ENCODE measurements at places on chromosomes 3 and 15.
A peak's percentile ranks its signal among the peaks of the same experiment; 100 is the strongest.

DNA sequence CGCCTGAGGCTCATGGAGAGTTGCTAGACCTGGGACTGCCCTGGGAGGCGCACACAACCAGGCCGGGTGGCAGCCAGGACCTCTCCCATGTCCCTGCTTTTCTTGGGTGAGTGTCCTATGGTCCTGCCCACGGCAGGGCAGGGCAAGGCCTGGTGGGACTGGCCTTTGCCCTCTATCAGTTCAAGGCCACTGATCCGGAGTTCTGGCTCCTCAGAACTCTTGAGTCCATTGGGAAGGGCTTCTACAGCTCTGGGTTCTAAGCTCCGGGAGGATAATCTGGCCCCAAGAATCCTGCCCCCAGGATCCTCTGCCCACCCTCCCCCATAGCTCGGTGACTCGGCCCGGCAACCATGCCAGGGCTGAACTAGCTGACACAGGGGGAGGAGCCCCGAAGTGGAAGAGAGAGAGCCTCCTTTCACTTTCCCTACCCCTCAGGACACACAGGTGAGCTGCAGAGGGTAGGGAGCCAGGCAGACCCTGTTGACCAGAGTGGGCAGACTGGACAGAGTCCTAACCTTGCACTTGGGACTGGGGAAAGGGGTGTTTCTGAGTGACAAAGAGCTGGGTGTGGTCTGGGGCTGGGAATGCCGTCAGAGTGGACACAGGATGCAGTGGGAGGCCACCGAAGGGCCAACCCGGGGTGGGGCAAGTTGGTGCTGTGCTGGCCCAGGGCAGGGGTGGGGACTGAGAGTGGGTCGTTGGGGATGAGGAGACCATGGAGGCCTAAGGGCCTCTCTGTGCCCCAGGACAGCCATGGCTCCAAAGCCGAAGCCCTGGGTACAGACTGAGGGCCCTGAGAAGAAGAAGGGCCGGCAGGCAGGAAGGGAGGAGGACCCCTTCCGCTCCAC is 664 bp downstream of the PARP3 start:
- peak; percentile 63 for DNase-seq

DNA sequence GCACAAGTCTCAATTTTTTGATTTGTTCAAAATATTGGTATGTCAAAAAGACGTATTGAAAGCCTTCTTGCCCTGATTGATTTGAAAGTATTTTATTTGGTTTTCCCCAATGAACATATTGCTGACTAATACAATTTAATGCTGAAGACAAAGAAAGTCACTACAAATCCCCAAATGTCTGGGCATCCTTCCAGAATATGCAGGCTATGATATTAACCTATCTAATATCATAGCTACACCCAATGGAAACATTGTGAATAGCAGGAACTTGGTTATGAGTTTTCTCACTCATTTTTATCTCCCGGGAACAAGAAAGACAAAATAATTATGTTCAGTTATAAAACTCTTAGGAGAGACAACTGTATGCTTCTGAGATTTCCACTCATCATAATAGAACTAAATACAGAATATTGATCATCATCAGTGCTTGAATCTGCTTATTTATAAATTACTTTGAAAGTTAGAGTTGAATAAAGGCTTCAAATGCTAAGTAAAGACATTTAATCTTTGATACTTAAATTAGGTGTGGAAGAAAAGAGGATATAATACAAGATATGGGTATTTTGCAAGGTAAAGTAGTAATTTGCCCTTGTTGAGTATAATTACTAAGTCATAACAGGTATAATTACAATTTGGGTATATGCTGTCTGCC is 483.9 kb downstream of the RBMS3 start:
- no peak for DNase-seq

DNA sequence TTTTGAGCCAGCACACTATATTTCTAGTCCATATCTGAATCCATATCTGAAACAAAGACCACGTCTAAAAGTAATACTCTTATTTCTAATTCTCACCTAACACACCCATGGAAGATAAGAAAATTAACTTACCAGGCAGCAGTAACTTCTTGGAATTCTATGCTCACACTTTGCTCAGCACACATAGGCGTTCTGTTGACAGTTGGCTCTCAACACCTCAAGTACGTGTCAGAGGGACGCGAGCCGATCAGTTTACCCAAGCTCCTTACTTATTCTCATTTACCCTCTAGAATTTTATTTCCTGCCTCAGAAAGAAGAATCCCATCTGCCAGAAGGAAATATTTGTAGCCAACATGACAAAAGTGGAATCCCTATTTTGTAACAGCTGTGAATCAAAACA is 911.9 kb downstream of the FHIT start:
- no peak for DNase-seq

DNA sequence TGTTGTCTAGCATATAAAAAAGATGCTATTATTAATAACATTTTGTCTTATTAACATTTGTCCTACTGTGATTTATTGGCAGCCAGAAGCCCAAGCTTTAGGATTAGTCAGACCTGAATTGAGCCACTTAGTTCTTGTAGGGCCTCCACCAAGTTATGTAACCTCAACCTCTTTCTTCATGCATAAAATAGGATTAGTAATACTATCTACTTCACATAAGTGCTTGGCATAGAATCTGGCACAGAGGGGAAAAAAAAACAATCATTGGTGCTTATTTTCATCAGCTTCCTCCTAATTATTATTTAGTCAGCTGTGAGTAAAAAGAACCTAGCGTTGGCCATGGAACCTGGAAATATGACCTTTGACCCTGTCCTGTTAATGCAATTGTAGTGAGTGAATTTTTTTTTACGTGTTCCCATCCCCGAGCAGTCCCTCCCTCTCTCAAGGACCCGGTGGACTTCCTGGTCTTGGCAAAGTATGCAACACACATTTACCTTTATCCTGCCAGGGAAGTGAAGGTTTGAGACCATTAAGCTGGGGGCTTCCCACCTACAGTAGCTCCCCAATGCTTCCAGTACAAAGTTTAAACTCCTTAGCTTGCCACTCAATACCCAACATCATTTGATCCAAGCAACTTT is 136.8 kb downstream of the FHIT start:
- DNase-seq = no peak

GRCh38 chr15:65937476-65937875 is 68.2 kb downstream of the RAB11A start:
- no peak for DNase-seq

GRCh38 chr3:156892701-156893100 is 66.5 kb downstream of the LEKR1 start:
- no peak for DNase-seq

DNA sequence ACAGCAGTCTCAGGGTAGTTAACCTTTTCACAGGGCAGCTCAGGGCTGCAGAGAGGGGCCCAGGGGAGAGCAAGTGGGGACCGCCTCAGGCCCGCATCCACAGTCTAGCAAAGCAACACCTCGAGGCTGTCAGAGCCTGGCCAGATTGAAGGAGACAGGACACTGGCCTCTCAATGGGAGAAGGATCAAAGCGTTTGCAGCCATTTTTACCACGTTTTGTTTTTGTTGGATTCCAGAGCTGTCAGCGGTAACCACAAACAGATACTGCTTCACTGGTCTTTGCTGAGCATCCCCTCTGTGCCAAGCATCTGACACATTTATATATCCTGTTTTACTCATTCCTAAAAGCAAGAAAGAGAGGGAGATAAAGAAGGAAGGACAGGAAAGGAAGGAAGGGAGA is 153.8 kb downstream of the SHQ1 start:
- no peak for DNase-seq

DNA sequence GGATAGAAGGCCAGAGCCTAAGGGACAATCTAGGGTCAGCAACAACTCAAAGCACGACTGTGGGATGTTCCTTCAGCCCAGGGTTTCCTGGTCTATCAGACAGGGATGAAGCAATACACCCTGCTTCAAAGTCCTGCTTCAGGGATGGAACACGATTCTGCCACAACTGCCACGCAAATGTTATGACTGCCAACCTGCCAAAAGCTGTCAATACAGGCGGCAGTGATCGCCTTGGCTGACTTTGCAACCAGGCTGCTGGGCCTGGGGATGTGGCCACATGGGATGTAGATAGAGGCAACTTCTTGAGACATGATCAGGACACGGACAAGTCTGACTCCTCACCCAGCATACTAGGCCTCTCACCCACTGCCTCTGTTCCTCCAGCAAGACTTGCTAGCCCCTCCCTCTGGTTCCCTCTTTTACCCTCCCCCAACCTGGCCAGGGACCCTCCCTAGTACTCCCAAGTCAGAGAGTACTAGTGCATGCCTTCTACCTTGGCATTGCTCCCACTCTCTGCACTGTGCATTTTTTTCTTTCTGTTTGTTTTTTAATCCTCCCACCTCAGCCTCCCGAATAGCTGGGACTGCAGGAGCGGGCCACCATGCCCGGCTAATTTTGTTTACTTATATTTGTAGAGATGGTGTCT is 7.6 kb downstream of the CCDC12 start:
- no peak for DNase-seq

DNA sequence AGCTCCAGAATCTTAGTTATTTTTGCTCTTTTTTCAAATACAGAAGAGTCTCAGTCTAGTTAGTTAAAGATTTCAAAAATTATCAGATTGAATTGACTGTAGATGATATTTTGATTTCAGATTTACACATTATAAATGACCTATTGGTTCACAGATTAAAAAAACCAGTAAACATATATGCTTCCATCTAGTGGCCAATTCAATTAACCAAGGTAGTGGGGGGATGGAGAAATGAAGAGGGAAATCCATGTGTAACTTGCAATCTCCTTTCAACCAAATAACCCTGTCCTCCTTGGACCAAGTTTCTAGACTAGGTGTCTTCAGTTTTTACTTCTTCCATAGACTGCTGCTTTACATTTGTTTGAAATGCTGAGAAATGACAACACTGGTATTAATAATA is 789.8 kb downstream of the ROBO1 start:
- no peak for DNase-seq
